A375 (cell line): ENCODE measurements at places on chromosomes 6 and 20. TPM values are rescaled to one million over a fixed set of nuclear protein-coding genes. Genes with fewer than 3 reads are reported as not detected.

Gene SASH1
- 21.7 and 29.0 TPM in 2 replicates for total RNA-seq

Gene PAK5
- total RNA-seq: not detected in 2 replicates

Gene HUS1B
- total RNA-seq: 0.87 and 1.9 TPM in 2 replicates

Gene RNF114
- total RNA-seq: 69.3 and 95.4 TPM in 2 replicates

Gene MICAL1
- 22.5 and 22.9 TPM in 2 replicates for total RNA-seq

Gene ZNF165
- total RNA-seq: 0.87 and 1.0 TPM in 2 replicates

Gene SYCP2
- total RNA-seq: 0.38 and 1.5 TPM in 2 replicates

Gene CLPSL2
- not detected in 2 replicates for total RNA-seq

Gene RAET1G
- total RNA-seq: 0.34 and 0.49 TPM in 2 replicates

Gene BHLHE23
- not detected in 2 replicates for total RNA-seq

Gene CCN6
- 1.1 and 2.5 TPM in 2 replicates for total RNA-seq

Gene FAM83C
- total RNA-seq: 0.11 TPM in 1 of 2 replicates, not detected in the other

Gene FERMT1
- 20.9 and 24.0 TPM in 2 replicates for total RNA-seq

Gene MUCL3
- not detected in 2 replicates for total RNA-seq

Gene CABLES2
- total RNA-seq: 2.2 and 4.0 TPM in 2 replicates

Gene FAXC
- total RNA-seq: 2.8 and 5.2 TPM in 2 replicates

Gene KCNK16
- not detected in 2 replicates for total RNA-seq

Gene CBFA2T2
- total RNA-seq: 3.7 and 4.0 TPM in 2 replicates

Gene CAGE1
- 0.03 and 0.15 TPM in 2 replicates for total RNA-seq

Gene CDH26
- 0.24 and 0.94 TPM in 2 replicates for total RNA-seq

Gene CCN2
- 40.6 and 43.2 TPM in 2 replicates for total RNA-seq

Gene SIRPA
- 5.5 and 6.8 TPM in 2 replicates for total RNA-seq

Gene SCGN
- not detected in 2 replicates for total RNA-seq

Gene LRRC1
- 5.6 and 5.8 TPM in 2 replicates for total RNA-seq

Gene THBS2
- 2.0 and 2.2 TPM in 2 replicates for total RNA-seq

Gene CLPSL1
- 1.4 TPM in 1 of 2 replicates, not detected in the other for total RNA-seq

Gene TTK
- 21.3 and 23.1 TPM in 2 replicates for total RNA-seq

Gene MARCKS
- 23.5 and 27.9 TPM in 2 replicates for total RNA-seq

Gene EBF4
- total RNA-seq: 0.19 and 0.37 TPM in 2 replicates

Gene CALHM6
- total RNA-seq: 0.38 and 0.82 TPM in 2 replicates

Gene BFSP1
- total RNA-seq: 7.7 and 11.1 TPM in 2 replicates

Gene TMEM200A
- total RNA-seq: 0.75 and 1.1 TPM in 2 replicates

Gene HSPA1L
- total RNA-seq: 0.11 and 0.50 TPM in 2 replicates

Gene CST3
- total RNA-seq: 168 and 221 TPM in 2 replicates

Gene ZBTB46
- total RNA-seq: 1.4 and 1.9 TPM in 2 replicates

Gene SYCP2L
- 1.8 and 2.7 TPM in 2 replicates for total RNA-seq

Gene ID4
- 3.7 and 5.6 TPM in 2 replicates for total RNA-seq

Gene MYL9
- 3.1 and 3.2 TPM in 2 replicates for total RNA-seq

Gene FAM217A
- not detected in 2 replicates for total RNA-seq

Gene FGD2
- not detected in 2 replicates for total RNA-seq

Gene RAD21L1
- not detected in 2 replicates for total RNA-seq

Gene CDH4
- 0.49 and 0.66 TPM in 2 replicates for total RNA-seq

Gene SPATA25
- total RNA-seq: 2.6 and 3.1 TPM in 2 replicates

Gene LSM14B
- total RNA-seq: 38.4 and 40.3 TPM in 2 replicates

Gene PERP
- 18.3 and 18.8 TPM in 2 replicates for total RNA-seq

Gene CGA
- total RNA-seq: not detected in 2 replicates

Gene PLN
- total RNA-seq: 0.08 and 0.29 TPM in 2 replicates

Gene RGS17
- 0.53 and 2.1 TPM in 2 replicates for total RNA-seq

Gene ZC2HC1B
- not detected in 2 replicates for total RNA-seq

Gene PKHD1
- total RNA-seq: 0.03 and 0.04 TPM in 2 replicates

Gene ZNF391
- 1.2 and 3.7 TPM in 2 replicates for total RNA-seq

Gene ABHD16B
- not detected in 2 replicates for total RNA-seq
